Neural progenitor cell (in vitro differentiated cells): ENCODE measurements at places on chromosomes 13 and 19. TPM values are rescaled to one million over a fixed set of nuclear protein-coding genes. Genes with fewer than 3 reads are reported as not detected.

The EDNRB gene
- total RNA-seq, result 2.0 and 2.2 TPM in 2 replicates

The TMEM190 gene
- not detected in 2 replicates for total RNA-seq

- H3K27me3 ChIP-seq, result no peaks in the 10 kb centered on the region
- DNase-seq, result no peak
- no peak overlapping the region for H3K4me3 ChIP-seq
- peaks cover 10% of the 10 kb centered on the region for H3K4me1 ChIP-seq
- H3K36me3 ChIP-seq, result no peaks in the 10 kb centered on the region
- H3K27ac ChIP-seq, result no peak overlapping the region
These were observed 2.8 kb upstream of the TPM4 start for GRCh38 chr19:16073481-16073880.

DNA sequence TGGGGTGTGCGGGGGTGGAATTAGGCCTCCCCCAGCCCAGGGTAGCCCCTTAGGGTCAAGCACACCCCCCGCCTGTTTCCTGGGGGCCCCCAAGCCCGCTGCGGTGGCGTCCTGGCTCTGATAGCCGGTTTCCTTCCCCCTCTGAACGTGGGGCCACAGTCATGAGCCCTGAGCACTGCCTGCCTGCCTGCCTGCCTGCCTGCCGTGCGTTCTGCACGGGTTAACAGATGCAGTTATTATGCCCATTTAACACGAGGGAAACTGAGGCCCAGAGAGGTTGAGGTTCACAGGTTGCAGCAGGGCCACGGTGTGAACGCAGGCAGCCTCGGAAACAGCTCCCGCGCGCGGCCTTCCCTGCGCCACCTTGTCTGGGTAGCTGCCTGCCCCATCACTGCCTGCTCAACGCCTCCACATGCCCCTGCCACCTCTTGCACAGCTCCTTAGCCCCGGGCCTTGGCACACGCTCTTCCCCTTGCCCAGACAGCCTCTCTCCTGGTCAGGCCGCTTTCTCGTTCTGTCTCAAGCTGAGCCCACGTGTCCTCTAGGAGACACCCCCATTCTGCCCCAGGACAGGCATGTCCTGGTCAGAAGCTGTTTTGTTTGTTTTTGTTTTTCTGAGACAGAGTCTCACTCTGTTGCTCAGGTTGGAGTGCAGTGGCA, 1.2 kb upstream of the GAMT start:
- H3K4me1 ChIP-seq, result no peaks in the 10 kb centered on the region
- H3K36me3 ChIP-seq, result no peaks in the 10 kb centered on the region
- H3K4me3 ChIP-seq, result no peak overlapping the region
- no peak overlapping the region for H3K27ac ChIP-seq
- DNase-seq, result no peak

GRCh38 chr13:31699650-31700049, 39.7 kb upstream of the RXFP2 start:
- peaks cover 14% of the 10 kb centered on the region for H3K4me1 ChIP-seq
- no peak overlapping the region for H3K27ac ChIP-seq
- no peaks in the 10 kb centered on the region for H3K27me3 ChIP-seq
- H3K4me3 ChIP-seq, result no peak overlapping the region

DNA sequence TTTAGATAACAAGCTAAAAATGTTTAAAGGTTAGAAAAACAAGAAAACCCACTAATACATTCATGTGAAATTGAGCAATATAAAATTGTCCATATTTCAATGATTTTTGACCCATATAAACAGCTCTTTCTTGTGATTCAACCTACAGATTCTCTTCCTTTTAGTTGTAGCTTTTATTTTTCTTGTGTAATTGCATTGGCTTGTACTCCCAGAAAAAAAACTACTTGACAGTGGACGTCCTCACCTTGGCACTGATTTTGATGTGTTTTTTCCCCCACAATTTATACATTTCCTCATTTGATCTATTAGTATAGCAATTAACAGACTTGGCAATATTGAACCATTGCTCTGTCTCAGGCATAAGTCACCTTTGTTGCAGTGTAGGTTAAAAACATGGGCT, 4.7 kb downstream of the CCDC194 start:
- peaks cover 14% of the 10 kb centered on the region for H3K27me3 ChIP-seq
- H3K4me3 ChIP-seq, result no peak overlapping the region
- H3K4me1 ChIP-seq, result no peaks in the 10 kb centered on the region
- H3K36me3 ChIP-seq, result no peaks in the 10 kb centered on the region
- no peak for DNase-seq

GRCh38 chr13:91181892-91182291, 165.6 kb upstream of the MIR17HG start:
- H3K36me3 ChIP-seq, result no peaks in the 10 kb centered on the region
- no peak for DNase-seq
- no peaks in the 10 kb centered on the region for H3K27me3 ChIP-seq
- peaks cover 14% of the 10 kb centered on the region for H3K4me1 ChIP-seq
- H3K4me3 ChIP-seq, result no peak overlapping the region
- H3K27ac ChIP-seq, result no peak overlapping the region

DNA sequence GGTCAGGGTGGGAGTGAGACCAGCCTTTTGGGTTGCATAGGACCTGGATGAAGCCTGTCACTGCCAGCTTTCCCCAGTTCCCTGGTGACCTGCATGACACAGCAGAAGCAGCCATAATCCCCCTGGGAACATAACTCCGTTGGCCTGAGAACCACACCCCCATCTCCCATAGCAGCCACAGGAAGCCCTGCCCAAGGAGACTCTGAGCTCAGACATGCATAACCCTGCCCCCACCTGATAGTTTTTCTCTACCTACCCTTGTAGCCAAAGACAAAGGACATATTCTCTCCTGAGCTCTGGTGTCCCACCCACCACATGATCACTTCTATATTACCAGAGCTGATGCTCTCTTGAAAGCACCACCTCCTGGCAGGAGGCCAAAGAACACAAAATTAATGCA, 413.5 kb upstream of the HTR2A start:
- H3K4me1 ChIP-seq, result no peaks in the 10 kb centered on the region
- no peaks in the 10 kb centered on the region for H3K27me3 ChIP-seq
- H3K36me3 ChIP-seq, result no peaks in the 10 kb centered on the region
- H3K27ac ChIP-seq, result no peak overlapping the region
- no peak overlapping the region for H3K4me3 ChIP-seq

DNA sequence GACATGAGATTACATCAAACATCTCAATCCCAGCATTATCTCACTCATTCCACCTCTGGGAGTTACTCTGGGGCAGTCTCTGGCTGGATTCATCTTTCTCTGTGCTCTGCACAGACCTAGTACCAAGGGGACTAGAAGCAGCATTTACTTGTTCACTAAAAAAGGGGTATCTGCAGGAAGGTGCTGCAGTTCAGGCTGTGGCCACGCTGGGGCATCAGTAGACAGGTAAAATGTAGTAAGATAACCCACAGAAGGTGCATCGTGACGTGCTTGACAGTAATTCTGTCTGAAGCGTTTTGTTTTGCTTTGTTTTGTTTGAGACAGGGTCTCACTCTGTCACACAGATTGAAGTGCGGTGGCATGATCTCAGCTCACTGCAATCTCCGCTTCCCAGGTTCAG, 29.3 kb downstream of the ZNF564 start:
- no peak overlapping the region for H3K4me3 ChIP-seq
- no peaks in the 10 kb centered on the region for H3K4me1 ChIP-seq
- no peak for DNase-seq
- H3K27me3 ChIP-seq, result peaks cover 10% of the 10 kb centered on the region
- H3K36me3 ChIP-seq, result peaks cover 28% of the 10 kb centered on the region

GRCh38 chr19:4090356-4091220, 23.9 kb upstream of the ZBTB7A start:
- no peak overlapping the region for H3K4me3 ChIP-seq
- no peaks in the 10 kb centered on the region for H3K36me3 ChIP-seq
- H3K27me3 ChIP-seq, result no peaks in the 10 kb centered on the region
- H3K27ac ChIP-seq, result no peak overlapping the region
- no peak for DNase-seq
- no peaks in the 10 kb centered on the region for H3K4me1 ChIP-seq
